NCI-H460 (cell line): ENCODE measurements at places on chromosomes 11 and 22.

DNA sequence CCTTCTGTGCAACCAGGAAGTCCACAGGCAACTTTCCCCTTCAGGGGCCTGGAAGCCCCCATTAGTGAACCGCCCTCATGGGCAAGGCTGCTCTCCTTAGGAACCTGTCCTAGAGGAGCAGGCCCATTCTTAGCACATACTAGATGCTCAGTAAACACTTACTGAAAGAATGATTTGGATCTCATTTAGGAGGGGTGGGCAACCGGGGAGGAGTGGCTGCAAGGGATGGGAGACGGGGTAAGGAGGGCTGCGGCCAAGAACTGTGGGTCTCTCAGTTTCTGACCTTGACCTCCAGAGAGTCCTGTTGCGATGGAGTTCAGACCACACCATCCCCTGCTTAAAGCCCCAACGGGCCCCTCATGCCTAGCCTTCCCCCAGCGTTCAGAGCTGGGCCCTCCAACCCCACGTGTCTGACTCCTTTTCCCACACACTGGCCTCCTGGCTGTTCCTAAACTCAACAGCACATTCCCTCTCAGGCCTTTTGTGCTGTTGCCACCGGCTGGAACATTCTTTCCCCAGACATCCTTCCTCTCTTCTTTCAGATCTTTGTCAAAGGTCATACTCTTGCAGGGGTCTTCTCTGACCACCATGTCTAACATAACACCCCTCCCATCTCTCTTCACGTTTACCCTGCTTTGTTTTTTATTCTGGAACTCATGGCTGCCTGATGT is 20.7 kb upstream of the PICK1 start:
- DNase-seq = no peak

DNA sequence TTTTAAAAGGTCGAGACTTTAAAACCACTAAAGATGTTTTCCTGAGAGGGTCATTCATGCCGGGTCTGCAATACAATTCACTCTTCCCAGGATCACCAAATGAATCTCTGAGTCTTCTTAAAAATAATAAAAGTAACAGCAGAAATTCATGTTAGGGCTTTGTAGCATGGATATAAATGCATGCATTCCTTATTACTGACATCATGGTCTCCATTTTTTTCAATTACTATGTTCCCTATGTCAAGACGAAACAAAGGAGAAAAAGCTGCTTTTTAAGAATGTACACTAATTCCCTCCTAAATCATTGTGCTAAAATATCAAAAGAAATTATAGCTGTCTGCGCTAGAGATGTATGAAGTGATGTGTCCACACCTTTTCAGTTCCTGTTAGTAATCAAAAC is 789.9 kb upstream of the LRRC4C start:
- no peak for DNase-seq

GRCh38 chr11:81444297-81444696 is 1289.4 kb downstream of the FAM181B start:
- no peak for DNase-seq

DNA sequence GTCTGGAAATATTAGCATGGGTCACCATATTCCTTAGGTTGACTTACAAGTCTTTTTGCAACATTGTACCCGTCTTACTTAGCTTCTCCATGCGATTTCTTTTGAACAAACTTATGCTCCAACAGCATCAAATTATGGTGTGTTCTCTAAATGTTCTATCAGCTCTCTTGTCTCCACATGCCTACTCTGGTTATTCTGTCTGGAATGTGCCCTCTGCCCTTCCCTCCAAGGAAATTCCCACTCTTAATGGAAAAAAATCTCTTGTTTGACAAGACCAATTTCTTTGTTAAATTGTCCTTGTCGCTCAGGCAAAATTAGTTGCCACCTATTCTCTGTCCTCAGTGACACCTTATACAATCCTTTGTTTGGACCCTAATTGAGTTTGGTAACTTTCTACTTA is 522.8 kb upstream of the LUZP2 start:
- DNase-seq = no peak

- no peak for DNase-seq
Observed at GRCh38 chr11:9726321-9727022, 62.6 kb downstream of the SWAP70 start.

DNA sequence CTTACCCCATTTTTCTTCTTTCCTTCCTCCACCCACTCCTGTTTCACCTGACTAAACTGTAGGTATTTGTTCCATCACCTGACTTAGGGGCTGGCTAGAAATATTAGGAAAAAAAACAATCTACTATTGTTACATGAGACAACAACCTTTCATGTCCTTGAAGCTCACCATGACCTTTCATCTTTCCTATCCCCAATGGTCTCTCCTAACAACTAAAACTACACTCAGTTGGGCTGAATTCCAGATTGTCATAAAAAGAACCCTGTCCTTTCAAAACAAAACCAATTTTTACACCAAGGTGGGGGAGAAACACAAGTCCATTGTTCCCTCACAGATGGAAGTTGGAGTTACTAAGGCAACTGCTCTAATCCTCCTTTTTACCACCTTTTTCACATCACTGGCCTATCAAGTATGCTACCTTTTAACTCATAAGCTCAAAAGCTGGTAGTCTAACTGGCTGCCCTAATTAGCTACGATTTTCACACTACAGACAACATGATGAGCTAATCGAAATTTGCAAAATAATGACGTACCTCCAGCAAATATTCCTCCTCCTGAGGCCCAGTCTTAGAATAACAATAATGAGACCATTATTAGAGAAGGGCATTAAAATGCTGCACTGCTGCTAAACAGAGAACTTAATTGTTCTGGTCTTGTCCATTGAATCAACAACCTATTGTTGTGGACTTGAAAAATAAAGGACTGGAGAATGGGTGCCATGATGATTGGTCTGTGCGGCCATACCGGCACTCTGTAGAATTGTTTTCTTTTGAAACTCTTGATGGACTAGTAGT is 46.5 kb upstream of the SOX6 start:
- no peak for DNase-seq

DNA sequence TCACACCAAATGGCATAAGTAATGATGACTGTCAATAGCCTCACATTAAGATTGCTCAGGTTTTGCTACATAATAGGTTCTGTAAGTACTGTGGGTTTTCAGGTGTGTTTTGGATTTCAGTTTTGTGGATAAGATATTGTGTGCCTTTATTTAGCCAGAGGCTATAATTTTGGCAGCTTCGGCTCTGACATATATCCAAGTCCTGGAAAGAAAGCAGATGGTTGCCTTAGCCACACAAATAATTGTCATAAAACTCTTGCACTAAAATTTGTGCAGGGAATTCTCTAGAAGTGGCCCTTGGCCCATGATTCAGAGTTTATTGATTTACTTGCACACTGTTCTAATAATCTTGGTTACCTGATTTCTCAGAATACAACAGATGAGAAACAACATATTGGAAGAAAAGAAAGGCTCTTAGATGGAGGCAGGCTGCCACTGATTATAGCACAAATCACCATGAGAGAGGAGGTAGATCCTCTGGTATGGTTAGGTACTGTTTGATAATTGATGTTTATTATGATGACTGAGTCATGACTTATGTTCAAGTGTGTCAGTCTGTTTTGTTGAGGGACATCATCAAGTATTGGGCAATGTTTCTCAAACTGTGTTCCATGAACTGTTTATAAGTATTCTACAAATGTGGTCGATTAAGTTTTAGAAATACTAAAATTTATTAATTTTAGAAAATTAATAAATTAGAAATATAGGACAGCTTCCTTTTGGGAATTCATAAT is 9.6 kb downstream of the REXO2 start:
- DNase-seq = no peak

GRCh38 chr11:123838659-123839058 is 32.5 kb upstream of the OR6M1 start:
- DNase-seq = no peak

DNA sequence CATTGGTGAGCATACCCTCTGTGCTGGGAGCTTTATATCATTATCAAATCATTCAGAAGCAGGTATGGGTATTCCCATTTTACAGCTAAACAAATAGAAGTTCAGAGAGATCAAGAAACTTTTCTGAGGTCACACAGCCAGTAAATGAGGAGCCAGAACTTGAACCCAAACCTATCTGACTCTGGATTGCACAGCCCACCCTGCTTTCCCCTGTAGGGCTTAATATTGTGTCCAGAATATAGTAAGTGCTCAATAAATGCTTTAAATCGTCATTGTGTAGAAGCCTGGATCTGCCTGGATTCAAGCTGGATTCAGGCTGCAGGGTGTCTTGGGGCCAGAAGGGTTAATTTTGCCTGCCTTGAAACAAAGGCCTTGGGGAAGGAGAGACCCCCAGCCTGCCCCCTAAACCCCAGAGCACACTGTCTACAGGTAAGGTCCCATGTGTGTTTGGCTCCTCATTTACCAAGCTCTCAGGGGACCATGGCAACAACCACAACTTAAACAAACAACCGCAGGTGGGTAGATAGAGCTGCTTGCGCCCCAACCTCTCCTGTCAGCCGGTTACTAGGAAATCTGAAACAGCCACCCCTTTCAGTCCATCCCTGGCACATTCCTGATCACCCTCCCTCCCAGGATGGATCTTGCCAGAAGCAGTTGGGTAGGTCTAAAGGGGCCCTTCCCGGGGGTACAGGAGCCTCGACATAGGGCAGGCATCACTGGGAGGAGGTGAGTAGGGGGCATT is 3.0 kb upstream of the SEC14L3 start:
- DNase-seq = no peak

- no peak for DNase-seq
Observed at GRCh38 chr11:133708547-133709051, 136.7 kb downstream of the SPATA19 start.
